Fibroblast of lung (primary cell): ENCODE measurements at places on chromosomes 3 and 15. TPM values are rescaled to one million over a fixed set of nuclear protein-coding genes. Genes with fewer than 3 reads are reported as not detected.

Gene CHDH
- total RNA-seq: 0.77 and 0.83 TPM in 2 replicates

- H3K36me3 ChIP-seq: no peaks in the 10 kb centered on the region
- no peaks in the 10 kb centered on the region for H3K27me3 ChIP-seq
Observed at GRCh38 chr15:45799508-45799907, 164.7 kb downstream of the SQOR start.

Gene HDC
- total RNA-seq: not detected in 2 replicates

DNA sequence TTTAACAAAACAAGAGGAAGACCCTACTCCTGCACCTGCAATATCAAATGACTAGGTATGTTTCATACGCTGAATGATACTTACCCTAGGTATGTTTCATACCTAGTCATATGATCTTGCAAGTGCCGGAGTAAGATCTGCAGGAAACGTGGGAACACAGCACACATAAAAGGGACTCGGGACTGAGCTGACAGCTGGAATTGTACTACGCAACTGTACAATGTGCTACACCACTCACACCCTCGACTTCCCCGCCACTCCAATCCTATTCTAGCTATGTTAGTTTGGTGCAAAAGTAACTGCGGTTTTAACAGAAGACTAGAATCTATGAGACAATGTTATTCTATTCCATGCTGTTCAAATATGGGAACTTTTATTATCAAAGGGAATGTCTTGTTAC, 22.0 kb downstream of the CRBN start:
- DNase-seq: no peak
- no peaks in the 10 kb centered on the region for H3K4me1 ChIP-seq
- H3K36me3 ChIP-seq: peaks cover 2% of the 10 kb centered on the region
- H3K27me3 ChIP-seq: no peaks in the 10 kb centered on the region
